ENCODE measurements at places on chromosomes 5 and 9. TPM values are rescaled to one million over a fixed set of nuclear protein-coding genes. Genes with fewer than 3 reads are reported as not detected.

The MEIKIN gene
- not detected for total RNA-seq

The FOXD4 gene
- total RNA-seq: not detected

The GALT gene
- 41.6 TPM for total RNA-seq

The ABO gene
- not detected for total RNA-seq

DNA sequence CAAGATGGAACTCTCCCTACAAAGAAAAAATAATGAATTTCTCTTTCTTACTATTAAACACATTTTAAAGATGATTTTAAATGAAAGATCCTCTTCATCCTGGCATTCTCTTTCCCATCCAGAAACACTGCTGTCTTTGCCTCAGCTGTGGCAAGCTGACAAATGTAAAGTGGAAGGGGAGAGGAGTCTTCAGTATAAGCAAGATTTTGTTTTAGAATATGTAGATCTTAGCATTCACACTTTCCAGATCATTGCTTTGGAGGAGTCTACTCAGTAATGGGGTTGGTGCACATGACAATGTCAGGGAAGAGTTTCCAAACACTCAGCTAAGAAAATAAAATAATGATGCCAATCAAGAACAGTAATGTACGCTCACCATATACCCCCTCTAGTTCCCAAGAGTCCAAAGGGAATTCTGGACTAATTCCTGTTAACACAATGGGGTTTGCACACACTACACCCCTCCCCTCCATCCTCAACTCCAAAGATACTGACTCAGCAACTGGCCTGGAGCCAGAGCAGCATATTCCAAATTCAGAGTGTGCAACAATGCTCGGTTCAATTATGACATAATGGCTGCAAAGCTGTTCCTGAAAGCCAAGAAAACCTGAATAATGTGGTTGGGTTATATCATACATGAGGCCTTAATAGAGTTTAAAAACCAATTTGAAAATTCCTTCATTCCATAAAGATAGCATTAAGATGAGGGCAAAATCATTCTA, 4.6 kb downstream of the C5orf63 start:
- DNase-seq: no peak

- DNase-seq: no peak
Measured at GRCh38 chr9:37141015-37141414, 20.6 kb downstream of the ZCCHC7 start.

GRCh38 chr5:113224605-113225065, 210.2 kb downstream of the TSSK1B start:
- no peak for DNase-seq

- DNase-seq: no peak
Measured at GRCh38 chr5:18023986-18024385, 389.7 kb downstream of the TAF11L14 start.

DNA sequence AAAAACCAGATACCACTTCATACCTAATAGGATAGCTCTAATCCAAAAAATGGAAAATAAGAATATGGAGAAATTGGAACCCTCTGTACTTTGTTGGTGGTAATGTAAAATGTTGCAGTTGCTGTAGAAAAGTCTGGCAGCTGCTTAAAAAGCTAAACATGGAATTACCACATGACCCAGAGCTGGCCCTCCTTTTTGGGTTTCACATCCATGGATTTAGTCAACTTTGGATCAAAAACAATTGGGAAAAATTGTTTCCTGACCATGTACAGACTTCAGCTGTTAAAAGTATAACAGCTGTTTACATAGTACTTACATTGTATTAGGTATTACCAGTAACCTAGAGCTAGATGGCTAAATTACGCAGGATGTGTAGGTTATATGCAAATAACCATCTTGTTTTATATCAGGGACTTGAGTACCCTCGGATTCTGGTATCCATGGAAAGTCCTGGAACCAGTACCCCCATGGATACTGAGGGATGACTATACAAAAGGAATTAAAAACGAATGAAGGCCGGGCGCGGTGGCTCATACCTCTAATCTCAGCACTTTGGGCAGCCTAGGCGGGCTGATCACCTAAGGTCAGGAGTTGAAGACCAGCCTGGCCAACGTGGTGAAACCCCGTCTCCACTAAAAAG, 15.8 kb downstream of the DNAJA1 start:
- DNase-seq: no peak

- no peak for DNase-seq
Measured at GRCh38 chr9:6757132-6757455, 679 bp upstream of the KDM4C start.

DNA sequence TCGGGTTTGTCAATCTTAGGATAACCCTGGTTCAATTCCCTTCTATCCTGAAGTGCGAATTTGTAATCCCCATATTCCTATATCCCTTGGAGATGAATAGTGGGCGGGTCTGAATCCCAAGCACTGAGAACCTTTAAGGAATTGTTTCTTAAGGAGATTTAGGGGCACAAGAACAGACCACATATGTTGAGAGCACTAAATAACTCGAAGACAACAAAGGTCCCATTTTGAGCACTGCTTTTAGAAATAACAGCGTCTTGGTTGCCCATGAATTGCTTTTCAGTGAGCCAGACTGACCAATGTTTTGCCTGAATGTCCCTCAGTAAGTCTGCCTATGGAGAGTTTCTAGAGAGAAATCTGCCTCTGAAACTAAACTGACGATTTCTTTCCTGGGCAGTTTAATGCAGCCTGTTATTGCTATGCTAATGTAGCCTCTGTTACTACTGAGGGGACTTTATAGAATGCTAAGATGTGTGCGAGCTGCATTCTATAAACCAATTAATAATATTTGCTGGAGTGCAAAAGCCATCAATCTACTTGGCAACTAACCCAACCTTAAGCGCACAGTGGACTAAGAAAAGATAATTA, 445.0 kb upstream of the DMAC1 start:
- no peak for DNase-seq

DNA sequence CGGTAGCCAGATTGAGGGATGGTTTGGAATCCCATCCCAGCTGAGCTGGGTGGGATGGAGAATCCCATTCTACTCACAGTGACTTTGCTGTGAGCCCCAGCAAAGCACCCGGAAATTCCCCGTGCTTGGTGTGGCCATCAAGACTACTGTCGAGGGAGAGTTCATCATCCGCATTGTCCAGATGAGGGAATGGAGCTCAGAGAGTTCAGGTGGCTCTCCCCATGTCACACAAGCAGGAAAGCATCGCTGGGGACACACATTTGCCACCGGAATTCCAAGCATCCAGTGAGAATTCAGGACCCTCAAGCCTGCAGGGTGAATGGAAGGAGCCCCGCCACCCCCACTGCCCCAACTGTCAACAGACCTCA, 54.4 kb downstream of the HRH2 start:
- DNase-seq: no peak

DNA sequence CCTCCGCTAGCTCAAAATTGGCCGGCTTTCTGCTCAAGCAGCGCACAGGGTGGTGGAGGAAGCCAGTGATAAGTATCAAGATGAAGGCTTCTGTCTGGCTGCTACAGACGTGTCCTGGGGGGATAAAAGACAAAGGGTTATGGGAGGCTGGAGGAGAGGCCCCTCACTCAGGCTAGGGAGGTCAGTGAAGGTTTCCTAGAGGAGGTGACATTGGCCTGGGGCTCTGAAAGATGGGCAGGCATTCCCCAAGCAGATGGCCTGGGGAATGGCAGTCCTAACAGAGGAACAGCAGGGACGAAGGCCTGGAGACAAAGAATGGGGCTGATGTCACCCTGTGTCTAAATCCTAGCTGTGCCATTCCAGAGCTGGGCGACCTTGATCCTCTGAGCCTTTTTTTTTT, 32.3 kb downstream of the OLFML2A start:
- DNase-seq: no peak
